Stimulated activated CD8-positive, alpha-beta memory T cell treated with anti-CD3 and anti-CD28 coated beads, Interleukin-4, amount 100 ng/mL, for 1 hour (primary cell): ENCODE measurements at places on chromosomes 7 and 10.
A peak's percentile ranks its signal among the peaks of the same experiment; 100 is the strongest.

DNA sequence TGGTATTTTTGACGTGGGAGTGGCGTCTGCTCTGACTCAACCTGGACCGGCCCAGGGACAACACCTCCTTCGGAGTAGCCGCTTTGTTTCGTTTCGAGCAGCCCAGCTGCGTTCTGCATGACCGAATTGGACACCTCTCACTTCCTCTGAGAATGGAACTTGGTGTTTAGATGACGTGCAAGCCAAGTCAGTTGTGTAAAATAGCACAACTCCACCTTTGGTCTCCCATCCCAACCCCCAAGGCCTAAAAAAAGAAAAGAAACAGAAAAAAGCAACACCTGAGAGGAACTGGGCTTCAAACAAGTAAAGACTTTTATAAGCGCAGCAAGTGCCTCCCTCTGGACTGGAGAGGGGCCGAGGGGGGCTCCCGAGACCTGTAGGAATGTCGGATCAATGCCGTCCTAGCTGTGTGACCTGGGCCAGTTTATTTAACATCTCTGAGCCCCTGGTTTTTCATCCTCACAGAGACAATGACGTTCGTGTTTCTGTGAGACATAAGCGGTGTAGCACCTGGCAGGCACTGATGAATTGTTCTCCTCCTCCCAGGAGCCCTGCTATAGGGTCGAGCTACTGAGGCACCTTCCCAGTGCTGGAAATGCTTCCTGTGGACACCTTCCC lies 52.0 kb upstream of the SMNDC1 start:
- DNase-seq = no peak

DNA sequence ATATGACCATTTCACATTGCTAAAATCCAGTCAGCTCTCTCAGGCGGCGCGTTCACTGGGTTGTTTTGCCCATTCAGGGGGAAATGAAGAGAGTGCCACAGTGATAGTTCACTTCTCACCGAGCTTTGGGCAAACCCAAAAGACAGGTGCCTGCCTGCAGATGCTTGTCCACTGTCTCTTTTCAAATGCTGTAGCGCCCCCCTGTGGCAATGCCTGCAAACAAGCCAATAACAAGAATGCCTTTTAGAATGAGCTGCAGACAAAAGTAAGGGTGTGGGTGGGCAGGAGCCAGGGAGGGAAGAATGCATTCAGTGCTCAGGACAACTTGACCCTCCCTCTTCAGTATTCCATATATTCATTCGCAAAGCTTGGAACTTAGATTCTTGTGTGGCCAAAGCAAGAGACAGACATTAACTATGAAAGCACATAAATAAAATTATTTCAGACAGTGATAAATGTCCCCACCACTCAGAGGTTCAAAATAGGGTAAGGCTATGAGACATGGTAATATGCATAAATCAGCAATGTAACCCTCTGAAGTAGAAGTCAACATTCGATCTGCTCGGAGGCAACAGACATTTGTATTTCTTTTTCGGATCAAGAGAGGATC lies 86.9 kb downstream of the JAZF1 start:
- no peak for DNase-seq

DNA sequence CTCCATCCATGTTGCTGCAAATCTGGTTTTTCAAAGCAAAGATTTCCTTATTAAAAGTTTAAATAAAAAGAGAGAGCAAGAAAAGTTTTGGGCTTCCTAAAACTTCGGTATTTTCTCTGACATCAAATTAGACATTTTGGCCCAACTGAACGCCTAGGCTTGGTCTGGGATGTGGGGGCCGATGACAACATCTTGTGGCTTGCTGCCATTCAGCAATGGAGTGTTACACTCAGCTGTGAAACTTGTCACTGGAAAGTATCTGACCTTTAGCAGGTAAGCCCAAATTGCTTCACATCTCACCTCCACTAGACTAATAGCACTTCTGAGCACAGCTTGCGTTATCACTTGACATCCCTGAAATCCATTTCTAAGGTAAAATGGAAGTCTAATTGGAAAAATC lies 320.6 kb downstream of the GATA3 start:
- no peak for DNase-seq

DNA sequence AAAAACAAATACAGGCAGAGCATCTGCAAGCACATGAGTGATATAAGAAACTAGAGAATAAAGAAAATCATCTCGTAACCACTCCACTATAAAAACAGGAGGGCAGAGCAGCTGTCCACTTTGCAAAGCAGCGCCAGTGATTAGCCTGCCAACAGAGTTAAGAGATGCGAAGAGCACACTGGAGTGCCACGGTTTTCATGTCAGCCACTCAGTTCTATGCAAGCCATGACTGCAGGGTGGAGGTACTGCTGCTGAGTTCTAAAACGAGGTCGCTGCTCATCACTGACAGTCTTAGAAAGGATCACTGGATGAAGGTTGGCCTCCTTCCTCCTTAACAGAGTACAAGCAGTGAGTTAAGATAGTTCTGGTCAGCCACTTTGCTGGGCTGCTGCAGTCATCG lies 58.5 kb downstream of the FGFR2 start:
- no peak for DNase-seq

DNA sequence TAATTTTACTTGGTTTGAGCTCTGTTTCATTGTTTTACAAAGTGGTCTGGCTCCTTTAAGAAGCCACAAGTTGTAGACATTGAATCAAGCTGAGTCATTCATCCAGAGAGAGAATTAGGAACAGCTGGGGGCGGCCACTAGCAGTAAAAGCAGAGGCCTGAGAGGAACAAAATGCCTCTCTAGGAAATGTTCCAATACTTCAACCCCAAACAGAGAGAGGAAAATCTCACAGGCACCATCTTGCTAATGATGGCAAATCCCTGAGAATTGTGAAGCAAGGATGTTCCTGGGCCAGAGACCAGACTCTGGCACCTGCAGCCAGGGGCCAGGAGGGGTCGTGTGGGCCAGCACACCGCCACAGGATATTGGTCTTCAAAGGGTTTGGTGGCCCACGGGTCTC lies 26.5 kb upstream of the TRIL start:
- DNase-seq = no peak

DNA sequence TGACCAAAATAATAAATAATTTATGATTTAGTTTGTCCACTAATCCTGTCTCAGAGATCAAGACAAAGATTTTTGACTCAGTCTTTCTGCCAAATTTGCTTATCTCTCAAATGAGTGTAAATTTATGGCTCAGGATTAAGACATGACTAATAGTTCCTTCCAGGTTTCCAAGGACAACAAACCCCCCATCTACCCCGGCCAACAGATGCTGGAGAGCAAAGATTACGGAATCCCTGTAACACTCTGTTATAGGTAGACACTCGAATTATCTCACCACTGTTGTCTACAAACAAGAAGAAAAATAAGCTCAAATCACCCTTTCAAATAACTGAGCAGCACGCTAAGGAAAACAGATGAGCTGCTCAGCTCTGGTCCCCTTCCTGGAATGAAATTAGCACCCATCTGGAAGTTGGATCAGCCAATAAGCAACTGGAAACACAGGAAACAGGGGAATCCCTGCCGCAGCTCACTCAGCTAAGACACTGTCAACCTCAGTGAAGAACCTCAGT lies 56.8 kb upstream of the SVIL start:
- no peak for DNase-seq

DNA sequence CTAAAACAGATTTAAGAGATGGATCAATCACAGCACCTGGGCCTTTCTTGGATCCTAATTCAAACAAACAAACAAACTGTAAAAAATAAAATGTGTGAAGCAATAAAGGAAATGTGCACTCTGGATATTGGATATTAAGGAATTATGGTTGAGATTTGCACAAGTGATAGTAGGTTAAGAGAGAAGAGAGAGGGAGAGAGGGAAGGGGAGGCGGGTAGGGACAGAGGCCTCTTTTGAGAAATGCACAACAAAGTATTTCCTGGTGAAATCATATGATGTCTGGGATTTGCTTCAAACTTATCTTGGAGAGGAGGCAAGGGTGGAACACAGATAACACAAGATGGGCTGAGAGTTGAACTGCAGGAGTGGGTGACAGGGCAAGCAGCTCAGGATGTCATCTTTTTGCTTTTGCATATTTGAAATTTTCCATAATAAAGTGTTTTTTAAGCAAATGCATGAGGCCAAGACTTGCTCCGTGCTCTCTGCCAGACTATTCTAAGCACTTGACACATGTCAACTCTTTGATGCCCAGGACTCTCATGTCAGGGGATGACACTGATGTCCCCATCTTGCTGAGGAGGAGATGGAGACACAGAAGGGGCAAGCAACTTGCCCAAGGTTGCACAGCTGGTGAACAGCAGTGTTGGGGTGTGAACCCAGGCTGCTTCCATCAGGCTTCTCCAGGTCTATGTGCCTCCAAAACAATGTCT lies 9.1 kb upstream of the AEBP1 start:
- no peak for DNase-seq

- DNase-seq = no peak
Observed at GRCh38 chr10:21813946-21814345, 189.6 kb downstream of the DNAJC1 start.

GRCh38 chr10:97277551-97277950 lies 14.9 kb downstream of the ARHGAP19 start:
- no peak for DNase-seq

DNA sequence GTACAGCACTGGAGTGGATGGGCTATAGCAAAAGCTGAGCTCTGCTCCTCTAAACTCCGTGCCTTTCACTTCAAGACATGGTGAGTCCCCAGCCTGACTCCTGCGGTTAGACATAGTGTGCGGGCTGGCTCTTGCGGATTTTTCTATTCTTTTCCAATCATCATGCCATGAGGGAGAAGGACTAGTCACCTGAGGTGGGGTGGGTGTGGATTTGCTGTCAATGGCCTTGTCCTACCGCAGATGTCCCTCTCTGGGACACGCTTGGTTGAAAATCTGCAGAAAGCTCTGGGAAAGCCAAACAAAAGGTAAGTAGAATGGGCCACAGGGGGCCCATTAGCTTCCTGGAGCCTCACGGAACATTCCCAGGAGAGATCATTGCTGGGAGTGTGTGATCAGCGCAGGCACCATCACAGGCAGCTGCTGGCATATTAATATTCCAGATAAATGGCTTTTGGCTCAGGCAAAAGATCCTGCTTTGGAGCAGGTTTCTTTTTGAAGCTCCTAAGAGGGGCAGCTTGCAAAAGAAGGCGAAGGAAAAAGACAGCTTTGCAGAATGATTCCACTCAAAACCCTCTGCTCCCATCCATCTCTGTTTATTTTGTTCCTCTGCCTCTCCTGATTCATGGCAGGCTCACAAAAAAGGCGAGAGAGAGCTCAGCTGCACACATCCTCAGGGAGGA lies 509.0 kb upstream of the ZMIZ1 start:
- no peak for DNase-seq

- no peak for DNase-seq
Observed at GRCh38 chr10:16521311-16522016, at the start of gene C1QL3. Gene C1QL3 (minus strand): TSS chr10:16521879. CDS start chr10:16521065, 814 bp downstream.

DNA sequence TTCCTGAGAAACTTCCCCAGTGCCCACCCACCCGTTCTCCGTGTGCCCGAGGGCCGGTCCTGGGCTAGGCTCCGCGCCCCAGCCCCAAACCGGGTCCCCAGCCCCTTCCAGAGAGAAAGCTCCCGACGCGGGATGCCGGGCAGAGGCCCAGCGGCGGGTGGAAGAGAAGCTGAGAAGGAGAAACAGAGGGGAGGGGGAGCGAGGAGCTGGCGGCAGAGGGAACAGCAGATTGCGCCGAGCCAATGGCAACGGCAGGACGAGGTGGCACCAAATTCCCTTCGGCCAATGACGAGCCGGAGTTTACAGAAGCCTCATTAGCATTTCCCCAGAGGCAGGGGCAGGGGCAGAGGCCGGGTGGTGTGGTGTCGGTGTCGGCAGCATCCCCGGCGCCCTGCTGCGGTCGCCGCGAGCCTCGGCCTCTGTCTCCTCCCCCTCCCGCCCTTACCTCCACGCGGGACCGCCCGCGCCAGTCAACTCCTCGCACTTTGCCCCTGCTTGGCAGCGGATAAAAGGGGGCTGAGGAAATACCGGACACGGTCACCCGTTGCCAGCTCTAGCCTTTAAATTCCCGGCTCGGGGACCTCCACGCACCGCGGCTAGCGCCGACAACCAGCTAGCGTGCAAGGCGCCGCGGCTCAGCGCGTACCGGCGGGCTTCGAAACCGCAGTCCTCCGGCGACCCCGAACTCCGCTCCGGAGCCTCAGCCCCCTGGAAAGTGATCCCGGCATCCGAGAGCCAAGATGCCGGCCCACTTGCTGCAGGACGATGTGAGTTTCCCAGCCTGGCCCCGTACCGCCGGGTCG lies at the start of gene SCD:
SCD (plus strand) TSS at position 469 of the 803 bp plus-strand sequence; CDS start at position 741, 272 bp downstream.
- peak; percentile 50 for DNase-seq

GRCh38 chr10:70887804-70888800 lies at the start of gene PCBD1:
Gene PCBD1 (minus strand): TSS chr10:70888565. CDS start chr10:70888533, 32 bp downstream.
- peak; percentile 33 for DNase-seq

DNA sequence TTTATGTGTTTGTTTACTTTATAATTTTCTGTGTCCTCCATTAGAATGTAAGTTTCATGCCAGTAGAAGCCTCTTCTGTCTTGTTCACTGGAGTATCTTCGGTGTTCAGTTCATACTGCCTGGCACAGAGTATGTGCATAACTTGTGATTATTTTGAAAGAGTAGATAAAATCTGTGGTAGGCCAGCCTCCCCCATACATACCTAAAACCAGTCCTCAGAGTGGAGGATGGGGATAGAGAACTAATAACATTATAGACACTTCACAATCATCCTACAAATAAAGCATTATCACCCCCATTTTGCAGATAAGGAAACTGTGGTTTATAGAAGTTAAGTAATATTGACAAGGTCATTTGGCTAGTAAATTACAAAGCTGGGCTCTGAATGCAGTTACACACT lies 28.0 kb downstream of the VIM start:
- DNase-seq = no peak

GRCh38 chr7:73908123-73908611 lies 47.2 kb downstream of the TMEM270 start:
- DNase-seq = no peak

GRCh38 chr10:68301790-68302502 lies 29.9 kb upstream of the HNRNPH3 start:
- DNase-seq = no peak

DNA sequence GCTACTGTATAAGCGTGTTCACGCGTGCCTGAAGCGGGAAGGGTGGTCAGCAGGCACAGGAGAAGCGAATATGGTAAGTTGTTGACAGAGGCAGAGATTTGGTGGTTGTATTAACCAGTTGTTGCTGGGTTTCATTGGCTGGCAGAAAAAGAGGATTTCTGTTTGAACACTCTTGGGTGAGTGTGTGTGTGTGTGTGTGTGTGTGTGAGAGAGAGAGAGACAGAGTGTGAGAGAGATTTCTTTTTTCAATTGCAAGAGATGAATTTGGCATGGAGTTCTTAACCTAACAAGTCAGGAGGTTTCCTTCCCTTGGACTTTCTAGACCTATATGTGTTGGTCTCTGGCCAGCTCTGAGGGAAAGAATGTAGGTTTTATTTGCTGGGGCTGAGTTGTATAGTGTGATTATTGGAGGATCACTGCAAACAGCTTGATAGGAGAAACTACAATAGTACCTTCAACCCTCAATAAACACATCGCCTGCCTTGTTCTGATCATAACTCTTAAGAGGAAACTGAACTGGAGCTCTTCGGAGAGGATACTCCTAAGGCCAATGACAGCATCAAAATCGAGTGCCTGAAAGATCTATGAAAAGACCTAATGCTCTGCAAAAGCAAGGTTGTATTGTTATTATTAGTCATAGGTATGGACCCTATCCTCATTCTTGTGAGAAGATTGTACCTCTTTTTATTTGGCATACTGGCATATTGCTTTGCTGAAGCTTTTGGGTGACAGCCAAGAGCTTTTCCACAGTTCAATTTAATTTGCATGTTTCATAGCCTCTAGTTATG lies 1.2 kb downstream of the MCU start:
- DNase-seq = no peak
